GM03348 (cell line): ENCODE measurements at places on chromosomes 4 and X.

DNA sequence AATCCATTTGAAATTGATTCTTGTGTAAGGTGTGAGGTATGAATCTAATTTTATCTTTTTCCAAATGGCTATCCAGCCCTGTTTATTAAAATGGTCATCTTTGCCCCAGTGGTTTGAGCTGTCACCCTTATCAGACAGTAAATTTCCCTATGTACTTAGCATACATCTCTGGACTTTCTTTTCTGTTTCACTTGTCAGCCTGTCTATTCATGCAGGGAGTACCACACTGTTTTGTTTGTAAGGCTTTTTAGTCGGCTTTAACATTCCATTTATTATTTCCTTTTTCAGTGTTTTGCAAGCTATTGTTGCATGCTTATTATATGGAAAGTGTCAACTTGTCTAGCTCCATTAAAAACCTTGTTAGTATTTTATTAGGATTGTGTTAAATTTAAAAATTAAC, 155.8 kb downstream of the STAG2 start:
- DNase-seq: no peak

- DNase-seq: no peak
Measured at GRCh38 chrX:42195506-42195905, 272.2 kb upstream of the CASK start.

DNA sequence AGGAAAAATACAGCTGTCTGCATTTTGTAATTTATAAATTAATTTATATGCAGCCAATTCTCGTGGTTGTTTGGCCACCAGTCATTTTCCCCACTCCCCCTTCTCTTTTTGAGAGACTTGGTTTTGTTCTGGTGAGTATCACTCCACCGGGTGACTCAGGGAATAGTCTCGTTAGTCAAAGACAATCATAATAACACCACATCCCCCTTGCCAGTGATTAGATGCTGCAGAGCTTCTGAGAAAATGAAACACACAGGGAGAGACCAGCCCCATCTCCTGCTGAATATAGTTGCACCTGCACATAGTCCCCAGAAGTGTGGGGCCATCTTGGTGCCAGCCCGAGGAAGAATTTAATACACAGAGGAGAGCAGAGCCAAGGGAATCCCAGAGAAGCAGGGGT, 8.0 kb upstream of the FNIP2 start:
- no peak for DNase-seq

- peak; percentile 29 for DNase-seq
Measured at GRCh38 chrX:110851780-110852179, 56.2 kb upstream of the CHRDL1 start.

DNA sequence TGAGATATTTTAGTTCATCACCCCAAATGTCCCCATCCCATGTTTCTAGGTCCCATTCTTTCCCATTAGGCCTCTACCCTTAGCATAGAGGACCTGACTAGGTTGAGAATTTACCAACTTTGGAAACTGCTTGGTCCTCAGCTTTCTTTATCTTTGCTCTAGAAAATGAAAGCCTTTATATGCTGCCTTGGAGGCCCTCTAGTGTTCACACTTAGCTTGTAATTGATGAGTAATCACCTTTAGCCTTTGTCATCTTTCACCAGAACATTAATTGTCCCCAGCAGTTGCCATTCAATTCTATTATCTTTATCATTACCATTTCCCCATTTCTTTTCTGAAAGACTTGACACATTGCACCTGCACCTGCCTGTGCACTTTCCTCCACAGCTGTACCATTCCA, 589.2 kb upstream of the NR3C2 start:
- peak; percentile 22 for DNase-seq

- no peak for DNase-seq
Measured at GRCh38 chrX:69813677-69814076, 197.8 kb downstream of the EDA start.

- DNase-seq: no peak
Measured at GRCh38 chr4:25095837-25096236, 64.4 kb downstream of the SEPSECS start.

DNA sequence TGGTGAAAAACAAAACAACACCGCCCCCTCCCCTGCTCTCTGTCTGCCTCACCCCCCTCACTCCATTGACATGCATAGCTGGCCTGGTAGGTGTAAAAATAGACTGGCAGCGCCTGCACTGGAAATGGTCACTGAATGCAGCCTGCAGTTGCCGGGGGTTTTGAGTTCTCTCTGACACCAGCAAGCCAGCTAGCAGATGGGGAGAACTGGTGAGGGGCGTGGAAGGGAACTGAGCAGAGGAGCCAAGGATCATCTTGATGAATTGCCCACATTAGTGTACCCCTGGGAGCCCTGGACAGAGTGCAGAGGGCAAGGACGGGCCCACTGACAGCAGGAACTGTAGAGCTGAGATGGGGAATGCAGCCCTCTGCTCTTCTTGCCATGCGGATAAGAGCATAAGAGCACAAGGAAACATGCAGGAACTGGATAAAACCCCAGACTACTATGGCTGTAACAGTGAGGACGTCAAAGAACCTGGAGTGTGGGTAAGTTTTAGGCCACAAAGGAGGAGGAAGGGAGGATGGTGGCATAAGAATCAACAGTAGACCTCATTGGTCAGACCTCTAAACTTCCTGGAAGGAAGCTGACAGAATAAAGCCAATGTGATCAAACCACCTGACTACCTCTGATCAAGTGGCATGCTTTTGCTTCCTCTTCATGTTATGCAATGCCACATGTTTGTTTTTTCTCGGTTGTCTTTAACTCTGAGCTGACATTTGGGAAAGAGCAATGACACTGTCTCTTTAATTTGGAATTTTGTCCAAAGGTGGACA, 96.3 kb downstream of the ANK2 start:
- DNase-seq: no peak

GRCh38 chr4:15934259-15934658, 4.3 kb downstream of the FGFBP1 start:
- no peak for DNase-seq

DNA sequence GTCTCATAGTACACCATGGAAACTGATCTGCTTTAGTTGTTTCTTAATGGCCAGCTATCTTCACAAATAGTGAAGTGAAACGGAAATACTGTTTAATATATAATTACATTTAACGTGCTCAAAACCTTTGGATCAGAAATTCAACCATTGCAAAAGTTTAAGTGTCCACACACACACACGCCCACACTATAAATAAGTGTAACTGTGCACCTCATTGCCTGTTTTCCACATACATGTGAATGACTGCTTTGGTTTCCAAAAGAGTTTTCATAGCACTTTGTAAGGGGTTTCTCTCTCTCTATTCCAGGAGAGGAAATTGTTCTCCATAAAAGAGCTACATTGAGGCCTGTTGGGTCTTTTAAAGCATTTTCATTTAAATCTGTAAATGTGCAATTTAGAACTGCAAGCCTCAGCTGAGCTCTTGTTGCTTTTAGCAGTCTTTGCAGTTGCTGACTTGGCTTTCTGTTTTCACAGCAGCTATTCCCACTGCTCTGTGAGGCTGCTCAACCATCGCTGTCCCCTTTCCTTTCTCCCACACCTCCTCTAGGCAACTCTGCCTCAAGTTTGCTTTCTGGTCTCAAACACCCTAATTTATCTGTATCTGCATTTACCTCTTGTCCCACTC, 94.5 kb downstream of the RAPGEF2 start:
- no peak for DNase-seq

- DNase-seq: no peak
Measured at GRCh38 chr4:87097075-87097474, 123.3 kb downstream of the KLHL8 start.

DNA sequence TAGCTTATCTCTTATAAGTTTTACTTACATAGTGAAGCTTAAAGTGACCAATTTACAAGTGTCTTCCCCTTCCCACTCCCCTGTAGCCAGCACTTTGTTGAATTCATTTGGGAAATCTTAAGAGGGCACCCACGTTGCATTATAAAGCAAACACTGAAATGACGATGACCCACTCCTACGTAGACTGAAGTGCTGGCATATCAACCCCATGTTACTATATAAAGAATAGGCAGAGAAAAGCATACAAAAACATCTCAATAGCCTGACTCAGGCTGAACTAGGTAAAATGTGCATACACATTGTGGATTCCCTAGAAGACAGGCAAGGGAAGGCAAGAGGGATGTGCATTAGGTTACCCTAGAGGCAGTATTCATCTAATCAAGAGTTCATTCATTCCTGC, 313.4 kb downstream of the TENM3 start:
- DNase-seq: peak; percentile 7

DNA sequence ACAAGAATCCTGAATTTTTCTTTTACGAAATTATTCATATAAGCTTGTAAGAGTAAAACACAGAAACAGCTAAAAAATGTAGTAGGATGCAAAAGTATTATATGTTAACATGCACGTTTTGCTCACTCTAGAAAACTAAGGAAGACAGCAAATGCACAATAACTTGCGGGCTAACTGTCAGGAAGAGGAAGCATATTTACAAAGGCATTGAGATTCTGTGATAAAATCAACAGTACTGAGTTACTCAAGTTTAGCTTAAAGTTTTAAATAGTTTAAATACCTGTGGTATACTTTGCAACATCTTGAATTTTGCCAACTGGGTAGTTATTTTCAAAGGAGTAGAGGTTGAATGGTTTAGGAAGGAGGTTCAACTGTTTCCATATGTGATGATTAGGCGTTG, 37.0 kb downstream of the SH2D1A start:
- peak; percentile 3 for DNase-seq

GRCh38 chrX:150081076-150081475, 142.8 kb upstream of the EOLA2 start:
- DNase-seq: no peak

DNA sequence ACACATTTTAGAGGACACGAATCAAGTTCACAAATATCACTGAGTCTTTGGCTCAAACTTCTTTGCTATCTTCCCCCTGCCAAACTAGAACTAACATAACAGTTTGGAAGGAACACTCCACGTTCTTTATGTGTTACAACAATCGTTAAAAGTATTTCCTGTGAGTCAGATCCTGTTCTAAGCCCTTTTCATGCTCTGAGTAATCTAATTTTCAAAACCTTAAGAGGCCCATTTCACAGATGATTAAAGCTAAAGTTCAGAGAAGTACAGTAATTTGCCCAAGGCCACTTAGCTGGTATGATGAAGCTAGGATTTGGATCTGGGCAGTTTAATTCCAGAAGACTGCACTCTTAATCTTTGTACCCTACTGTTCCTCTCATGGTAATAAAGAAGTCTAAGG, 854.4 kb upstream of the INTU start:
- peak; percentile 54 for DNase-seq

GRCh38 chrX:112577146-112577545, 102.6 kb downstream of the LHFPL1 start:
- DNase-seq: peak; percentile 20

DNA sequence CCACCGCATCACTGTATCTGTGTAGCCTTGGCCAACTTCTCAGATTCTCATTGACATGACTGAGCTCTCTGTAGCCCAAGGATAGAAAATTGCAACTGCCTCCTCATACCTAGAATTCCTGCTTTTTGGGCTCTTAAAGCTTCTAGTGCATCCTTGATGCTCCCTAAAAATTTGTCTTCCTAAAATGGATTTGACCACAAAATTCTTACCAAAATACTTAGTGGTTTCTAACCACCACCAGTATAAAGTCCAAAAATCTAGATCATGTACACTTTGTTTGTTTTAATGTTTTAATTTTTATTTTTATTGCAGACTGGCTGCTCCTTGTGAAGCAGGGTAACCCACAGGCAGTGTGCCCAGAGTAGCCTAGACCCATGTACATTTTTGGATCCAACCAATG, 75.5 kb downstream of the TBC1D9 start:
- no peak for DNase-seq

GRCh38 chrX:4588466-4588865, 875.0 kb upstream of the PRKX start:
- no peak for DNase-seq

- peak; percentile 87 for DNase-seq
Measured at GRCh38 chr4:184383497-184384055, 90.8 kb downstream of the IRF2 start.

GRCh38 chr4:151850791-151851213, 90.0 kb upstream of the GATB start:
- peak; percentile 58 for DNase-seq

DNA sequence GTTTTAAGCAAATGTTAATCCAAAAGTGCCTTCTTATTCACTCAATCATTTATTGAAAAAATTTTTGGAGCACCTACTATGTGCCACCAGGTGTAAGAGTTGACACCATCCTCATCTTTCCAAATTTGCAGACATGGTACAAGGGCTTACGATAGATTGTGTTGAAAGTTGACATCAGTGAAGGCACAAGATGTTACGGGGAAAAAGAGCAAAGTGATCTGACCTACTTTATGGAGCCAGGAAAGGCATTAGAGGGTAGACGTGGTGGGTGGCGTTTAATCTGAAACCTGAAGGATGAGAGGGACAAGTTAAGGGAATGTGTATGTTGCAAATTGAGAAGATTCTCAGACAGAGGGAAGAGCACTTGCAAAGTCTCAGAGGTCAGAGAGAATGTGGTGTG, 167.8 kb upstream of the HAND2 start:
- no peak for DNase-seq

- no peak for DNase-seq
Measured at GRCh38 chrX:69067841-69068240, 97.4 kb downstream of the PJA1 start.

DNA sequence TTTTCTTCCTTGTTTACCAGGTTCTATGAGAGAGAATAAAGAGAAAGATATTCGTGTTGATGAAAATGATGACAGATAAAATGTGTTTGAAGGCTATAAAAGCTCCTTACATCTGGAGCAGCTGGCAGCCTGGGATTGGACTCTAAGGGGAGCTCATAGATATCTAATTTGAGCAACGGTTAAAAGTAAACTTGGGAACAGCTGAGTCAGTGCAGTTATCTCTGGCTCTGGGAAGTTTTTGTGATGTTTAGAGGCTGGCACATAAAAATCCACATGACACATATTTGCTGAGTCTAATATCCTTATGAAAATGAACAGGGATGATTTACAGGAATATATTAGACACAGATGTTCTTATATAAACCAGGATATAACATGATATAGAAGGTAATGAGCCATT, 331.8 kb upstream of the TENM3 start:
- DNase-seq: peak; percentile 33

- DNase-seq: no peak
Measured at GRCh38 chrX:109934434-109934833, 68.5 kb upstream of the TMEM164 start.

- DNase-seq: no peak
Measured at GRCh38 chr4:2095236-2096072, 36.3 kb downstream of the NAT8L start.

DNA sequence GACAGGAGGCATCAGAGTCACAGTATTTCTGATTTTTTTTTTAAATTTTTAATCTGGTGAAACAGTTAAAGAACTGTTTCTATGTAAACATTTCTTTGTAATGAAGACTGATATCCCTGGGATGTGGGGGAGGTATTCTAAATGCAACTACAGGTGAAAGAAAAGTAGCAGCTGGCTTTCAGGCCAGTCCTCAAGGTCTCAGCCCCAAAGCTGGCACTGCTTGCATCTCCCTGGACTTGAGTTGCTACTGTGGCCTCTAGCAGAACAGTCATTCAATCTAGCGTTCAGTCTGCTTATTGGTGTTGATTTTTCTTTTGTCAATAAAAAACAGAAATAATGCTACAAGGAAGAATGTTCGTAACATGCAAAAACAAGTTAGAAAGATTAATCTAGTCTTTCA, 4.9 kb downstream of the MBNL3 start:
- no peak for DNase-seq
